ENCODE measurements at places on chromosomes 13 and 19.

DNA sequence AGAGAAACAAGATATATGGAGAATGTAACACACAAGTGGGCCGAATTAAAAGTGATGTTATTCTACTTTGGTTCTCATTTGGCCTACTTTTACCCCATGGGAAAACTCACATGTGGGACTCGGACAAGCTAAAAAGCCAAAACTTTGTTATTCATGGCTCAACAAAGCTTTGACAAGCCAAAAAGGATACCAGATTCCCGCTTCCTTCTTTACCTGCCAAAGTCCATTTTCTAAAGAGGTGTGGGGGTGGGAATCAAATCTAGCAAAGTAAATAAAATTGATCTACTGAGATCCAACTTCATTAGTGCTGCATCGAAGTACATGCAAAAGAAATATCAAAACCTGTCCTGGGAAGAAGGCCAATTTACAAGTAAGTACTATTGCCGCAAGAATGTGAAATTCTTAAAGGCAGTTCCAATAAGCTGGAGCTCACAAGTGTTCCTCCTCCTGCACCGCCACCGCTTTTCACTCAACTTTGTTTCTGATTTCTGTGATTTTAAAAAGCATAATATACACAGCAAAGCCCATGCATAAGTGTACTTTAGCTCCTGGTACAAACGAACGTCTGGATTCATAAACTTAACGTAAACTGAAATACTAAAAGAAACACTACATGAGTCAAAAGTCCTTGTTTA is 1.1 kb downstream of the LNX2 start:
- no peak for DNase-seq

DNA sequence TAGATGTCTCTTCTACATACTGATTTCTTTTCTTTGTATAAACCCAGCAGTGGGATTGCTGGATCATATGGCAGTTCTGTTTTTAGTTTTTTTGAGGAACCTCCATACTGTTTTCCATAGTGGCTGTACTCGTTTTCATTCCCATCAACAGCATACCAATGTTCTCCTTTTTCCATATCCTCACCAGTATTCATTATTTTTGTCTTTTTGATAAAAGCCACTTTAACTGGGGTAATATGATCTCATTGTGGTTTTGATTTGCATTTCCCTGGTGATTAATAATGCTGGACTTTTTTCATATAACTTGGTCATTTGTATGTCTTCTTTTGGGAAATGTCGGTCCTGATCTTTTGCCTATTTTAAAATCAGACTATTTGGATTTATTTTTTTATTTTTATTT is 108.5 kb downstream of the PAN3 start:
- no peak for DNase-seq

DNA sequence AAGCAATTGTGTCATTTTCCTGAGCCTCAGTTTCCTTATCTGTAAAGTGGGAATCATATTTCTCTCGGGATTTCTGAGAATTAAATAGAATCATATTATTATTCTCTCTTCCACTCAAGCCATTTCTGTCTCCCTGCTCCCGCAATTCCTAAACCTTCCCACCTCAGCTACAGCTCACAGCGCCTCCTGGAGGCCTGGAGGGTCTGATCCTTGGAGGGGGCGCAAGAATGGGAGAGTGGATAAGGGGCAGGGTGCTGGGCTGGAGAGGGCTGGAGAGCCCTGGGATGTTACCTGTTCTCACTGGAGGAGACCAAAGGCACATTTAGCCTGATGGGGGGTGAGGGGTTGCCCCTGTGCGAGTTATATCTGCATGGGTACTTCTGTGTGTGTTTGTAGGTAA is 31.1 kb upstream of the CYP2S1 start:
- DNase-seq = no peak

GRCh38 chr13:98272549-98272948 is 95.5 kb upstream of the RNF113B start:
- no peak for DNase-seq

- no peak for DNase-seq
These were observed 77.5 kb upstream of the CLDN10 start for GRCh38 chr13:95474992-95475391.

DNA sequence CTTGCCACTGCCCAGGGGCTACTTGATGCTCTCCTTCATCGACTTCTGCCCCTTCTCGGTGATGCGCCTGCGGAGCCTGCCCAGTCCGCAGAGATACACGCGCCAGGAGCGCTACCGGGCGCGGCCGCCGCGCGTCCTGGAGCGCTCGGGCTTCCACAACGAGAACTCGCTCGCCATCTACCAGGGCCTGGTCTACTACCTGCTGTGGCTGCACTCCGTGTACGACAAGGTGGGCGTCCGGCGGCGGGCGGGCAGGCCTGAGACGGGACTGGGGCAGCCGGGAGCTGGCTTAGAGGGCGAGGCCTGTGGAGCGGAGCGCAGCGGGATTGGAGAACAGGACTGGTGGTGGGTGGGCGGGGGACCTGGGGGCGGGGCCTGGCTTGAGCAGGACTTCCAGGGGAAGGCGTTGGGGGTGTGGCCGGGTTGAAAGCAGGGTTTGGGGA is 12.7 kb upstream of the PSMD8 start:
- DNase-seq = peak; percentile 36

All from stimulated activated CD8-positive, alpha-beta memory T cell treated with anti-CD3 and anti-CD28 coated beads, Interleukin-2, amount 100 ng/mL, for 1 hour (primary cell).